ENCODE measurements at places on chromosomes 12 and 14.

GRCh38 chr12:120872487-120872886 is 31.7 kb downstream of the SPPL3 start:
- no peak for DNase-seq

DNA sequence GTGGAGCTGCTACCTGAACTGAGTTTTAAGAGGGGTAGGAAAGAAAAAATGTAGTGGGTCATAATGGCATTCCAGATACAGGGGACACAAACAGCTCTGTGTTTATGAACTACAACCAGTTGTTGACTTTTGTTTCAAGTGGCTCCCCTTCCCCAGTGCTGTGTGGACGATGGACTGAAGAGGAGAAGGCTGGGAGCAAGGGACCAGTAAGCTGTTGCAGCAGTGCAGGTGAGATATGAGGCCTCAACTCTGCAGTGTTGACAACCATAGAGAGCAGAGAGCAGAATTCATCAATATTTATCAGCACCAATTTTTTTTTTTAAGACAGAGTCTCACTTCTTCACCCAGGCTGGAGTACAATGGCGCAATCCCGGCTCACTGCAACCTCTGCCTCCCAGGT is 46.6 kb downstream of the MDM2 start:
- no peak for DNase-seq

GRCh38 chr14:99435327-99435726 is 45.3 kb downstream of the SETD3 start:
- DNase-seq: no peak

DNA sequence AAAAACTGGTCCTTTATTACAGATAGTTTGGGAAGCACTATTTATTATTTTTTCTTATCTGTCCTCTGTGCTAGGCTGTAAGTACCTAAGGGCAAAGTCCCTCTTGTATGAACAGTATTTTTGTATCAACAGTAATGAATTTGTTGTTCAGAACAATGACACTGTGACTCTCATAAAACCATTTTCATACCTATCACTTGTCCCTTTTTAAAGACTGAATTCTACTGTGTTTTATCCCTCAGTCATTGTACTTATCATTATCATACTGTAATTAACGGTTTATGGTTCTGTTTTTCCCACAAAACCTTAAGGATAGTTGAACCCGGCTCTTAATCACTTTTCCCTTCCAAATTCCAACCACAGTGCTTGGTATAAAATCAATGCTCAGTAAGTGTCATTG is 69.4 kb downstream of the SRGAP1 start:
- no peak for DNase-seq

DNA sequence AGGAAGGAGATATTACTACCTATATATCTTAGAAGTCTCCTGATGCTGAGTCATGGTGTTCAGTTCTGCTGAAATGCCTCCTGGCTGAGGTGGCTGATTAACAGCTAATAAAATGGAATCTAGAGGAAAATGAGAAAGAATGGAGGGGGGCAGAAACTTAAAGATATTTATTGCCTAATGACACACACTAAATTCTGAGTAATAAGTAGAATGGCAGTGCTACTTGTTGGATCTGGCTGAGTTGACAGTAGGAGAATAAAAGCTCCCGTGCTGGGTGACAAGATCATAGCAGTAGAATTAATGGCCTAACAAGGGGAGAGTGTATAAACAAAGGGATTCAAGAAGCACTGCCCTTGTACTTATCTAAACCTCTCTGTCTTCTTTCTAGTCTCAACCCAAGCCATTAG is 137.5 kb downstream of the CNTN1 start:
- no peak for DNase-seq

DNA sequence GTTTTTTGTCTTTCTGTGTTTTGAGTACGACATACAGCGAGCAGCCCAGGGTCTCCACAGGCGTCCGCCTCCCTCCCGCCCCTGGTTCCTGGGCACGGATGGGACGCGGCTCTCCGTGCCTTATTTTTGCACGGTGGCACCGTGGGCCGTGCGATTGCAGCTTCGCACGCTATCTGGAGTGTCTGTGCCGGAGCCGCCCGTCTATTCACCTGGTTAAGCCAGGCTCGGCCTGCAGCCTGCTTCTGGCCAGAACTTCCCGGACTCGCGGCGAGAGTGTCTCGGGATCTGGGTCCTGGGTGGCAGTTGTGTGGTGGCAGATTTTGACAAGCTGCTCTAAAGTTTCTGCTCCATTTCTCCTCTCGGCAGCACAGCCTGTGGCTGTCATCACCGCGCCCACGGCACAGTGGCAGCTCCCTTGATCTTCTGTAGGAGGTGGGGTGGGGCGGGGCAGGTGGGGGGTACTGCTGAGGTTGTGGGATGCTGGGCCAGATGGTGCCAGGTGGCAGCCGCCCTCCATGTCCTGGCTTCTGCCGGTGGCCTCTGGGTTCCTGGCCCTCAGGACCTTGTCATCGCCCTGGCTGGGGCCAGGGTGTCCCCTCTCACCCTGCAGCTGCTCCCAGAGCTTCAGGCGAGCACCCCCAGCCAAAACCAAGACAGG is 2.9 kb downstream of the MMP17 start:
- DNase-seq: no peak

DNA sequence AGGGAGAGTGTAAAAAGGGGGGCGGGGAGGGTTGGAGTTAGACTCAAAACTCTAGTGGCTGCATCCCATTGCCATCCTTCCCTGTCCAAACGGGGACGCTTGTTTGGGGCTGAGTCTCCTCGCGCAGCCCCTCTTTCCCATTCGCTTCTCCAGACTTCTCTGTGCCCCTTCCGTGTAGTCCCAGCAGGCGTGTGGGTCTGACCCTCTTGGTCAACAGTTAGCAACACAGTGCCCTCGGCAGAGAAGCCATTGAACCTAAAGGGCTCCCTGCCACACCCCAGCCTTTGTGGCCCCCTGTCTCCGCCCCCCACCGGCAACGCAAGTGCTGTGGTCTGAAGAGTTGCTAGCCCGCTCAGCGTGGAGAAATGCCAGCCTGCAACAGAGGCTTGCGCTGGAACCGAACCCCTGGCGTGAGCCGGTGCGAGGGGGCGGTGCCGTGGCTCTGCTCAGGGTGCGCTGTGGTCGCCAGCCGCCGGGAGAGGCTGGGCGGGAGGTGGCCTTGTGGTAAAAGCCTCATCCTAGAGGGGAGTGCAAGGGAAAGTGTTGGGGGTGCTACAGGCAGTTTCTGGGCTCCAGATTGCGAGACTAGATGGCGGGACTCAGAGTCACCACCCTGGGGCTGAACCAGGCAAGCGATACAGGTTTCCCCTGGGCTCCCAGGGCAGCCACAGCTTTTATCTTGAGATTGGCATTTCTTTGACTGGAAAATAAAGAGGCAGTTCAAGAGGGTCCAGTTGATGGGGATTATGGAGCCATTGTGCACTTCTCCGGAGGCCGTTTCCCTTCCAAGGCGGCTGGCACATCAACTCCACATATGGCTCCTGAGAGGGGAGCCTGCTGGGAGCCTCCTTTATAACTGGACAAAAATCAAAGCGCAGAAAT is 2.1 kb downstream of the PLXNC1 start:
- peak; percentile 44 for DNase-seq

DNA sequence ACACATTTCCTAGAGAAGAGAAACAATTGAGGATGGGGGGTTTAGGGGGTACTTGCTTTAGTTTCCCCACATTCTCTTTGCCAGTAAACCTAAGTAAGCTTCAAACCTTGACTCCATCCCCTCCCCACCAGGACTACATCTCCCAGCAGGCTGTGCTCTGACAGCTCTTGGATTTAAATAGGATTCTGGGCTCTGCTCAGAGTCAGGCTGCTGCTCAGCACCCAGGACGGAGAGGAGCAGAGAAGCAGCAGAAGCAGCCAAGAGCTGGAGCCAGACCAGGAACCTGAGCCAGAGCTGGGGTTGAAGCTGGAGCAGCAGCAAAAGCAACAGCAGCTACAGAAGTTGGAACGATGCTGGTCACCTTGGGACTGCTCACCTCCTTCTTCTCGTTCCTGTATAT is 20.6 kb downstream of the RDH12 start:
- peak; percentile 27 for DNase-seq

GRCh38 chr14:84180336-84180735 is 1349.6 kb upstream of the FLRT2 start:
- DNase-seq: no peak

- no peak for DNase-seq
Measured at GRCh38 chr12:104457746-104458693, 1.3 kb downstream of the CHST11 start.

DNA sequence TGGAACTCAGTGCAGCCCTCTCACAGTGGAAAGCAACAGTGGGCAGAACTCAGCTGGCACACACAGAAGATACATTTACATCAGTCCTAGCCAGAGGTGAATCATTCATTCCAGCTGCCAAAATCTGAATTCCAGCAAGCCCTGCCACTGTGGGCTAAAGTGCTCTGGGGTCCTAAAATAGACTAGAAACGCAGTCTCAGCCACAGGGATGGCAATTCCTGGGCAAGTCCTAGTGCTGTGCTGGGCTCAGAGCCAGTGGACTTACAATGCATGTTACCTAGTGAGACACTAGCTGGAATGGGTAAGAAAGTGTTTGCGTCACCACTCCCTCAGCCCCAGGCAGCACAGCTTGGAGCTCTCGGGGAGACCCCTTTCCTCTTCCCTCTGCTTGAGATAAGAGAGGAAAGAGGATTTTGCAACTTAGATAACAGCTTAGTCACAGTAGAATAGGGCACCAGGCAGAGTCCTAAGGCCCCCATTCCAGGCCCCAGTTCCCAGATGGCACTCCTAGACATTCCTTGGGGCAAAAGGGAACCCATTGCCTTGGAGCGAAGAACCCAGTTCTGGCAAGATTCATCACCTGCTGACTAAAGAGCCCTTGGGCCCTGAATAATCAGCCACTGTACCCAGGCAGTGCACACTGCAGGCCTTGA is 592.9 kb downstream of the FSCB start:
- DNase-seq: no peak

- DNase-seq: no peak
Measured at GRCh38 chr12:123671876-123672275, 963 bp downstream of the TCTN2 start.

- no peak for DNase-seq
Measured at GRCh38 chr12:8519171-8519570, 5.9 kb downstream of the CLEC4D start.

GRCh38 chr14:69439521-69440270 is 41.2 kb downstream of the SLC39A9 start:
- DNase-seq: no peak

DNA sequence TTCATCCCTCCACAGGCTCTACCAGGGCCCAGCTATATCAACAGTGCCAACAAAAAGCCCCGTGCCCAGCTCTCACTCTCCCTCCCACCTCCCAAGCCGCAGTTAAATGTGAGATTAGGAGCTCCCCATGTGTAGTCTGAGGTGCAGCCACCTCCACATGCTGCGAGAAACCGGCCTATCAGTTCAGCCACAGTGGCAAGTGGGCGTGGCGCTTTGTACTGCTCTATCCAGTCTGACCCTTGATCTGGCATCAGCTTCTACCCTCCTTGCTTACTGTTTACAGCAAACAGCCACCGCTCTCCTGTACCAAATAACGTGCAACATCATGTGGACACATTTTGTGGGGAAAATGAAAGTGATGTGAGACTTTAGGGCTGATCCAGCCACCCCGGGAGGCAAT is 1.7 kb downstream of the PLEK2 start:
- no peak for DNase-seq

GRCh38 chr12:132488127-132489077 is 1.5 kb upstream of the FBRSL1 start:
- no peak for DNase-seq

DNA sequence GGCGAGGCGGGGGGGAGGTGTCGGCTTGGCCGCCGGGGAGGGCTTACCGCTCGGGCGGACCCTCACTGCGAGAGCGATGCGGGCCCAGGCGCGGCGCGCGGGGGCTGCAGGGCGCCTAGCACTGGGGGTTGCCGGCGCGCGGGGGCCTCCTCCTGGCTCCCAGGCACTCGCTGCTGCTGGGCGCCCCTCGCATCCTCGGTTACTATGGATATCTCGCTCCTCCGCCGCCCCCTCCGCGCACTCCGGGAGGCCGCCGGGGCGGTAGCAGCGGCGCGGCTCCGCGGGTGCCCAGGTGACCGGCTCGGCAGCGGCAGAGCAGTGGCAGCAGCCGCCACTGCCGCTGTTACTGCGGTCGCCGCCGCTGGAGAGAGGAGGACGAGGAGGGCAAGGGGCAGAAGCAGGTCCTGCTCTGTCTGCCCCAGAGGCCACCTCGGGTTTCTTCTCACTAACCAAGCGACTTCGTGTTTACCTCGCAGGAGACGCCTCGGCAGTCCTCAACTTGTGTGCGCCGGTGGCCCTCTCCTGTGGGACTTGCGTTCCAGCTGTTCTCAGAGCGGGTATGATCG is 250.1 kb downstream of the APAF1 start:
- DNase-seq: peak; percentile 50

GRCh38 chr12:94099632-94100031 is 48.7 kb upstream of the PLXNC1 start:
- DNase-seq: peak; percentile 67

- no peak for DNase-seq
Measured at GRCh38 chr12:28104903-28105864, 85.1 kb upstream of the CCDC91 start.

DNA sequence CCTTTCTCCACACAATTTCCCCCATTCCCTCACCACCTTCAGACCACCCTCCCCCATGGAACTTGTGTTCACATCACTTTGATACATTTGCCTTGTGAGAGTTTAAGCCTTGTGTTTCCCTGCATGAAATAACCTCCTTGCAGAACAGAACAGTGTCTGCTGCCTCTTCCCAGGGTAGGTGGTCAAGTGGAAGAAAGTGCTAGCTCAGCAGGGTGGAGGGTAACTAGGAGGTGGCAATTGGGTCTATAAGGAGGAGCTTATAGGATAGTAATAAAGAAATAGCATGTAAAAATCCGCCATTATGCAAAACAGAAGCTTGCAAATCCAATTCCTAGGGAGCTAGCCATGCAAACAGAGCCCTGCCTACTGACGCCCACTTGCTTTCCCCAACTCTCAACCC is 13.9 kb upstream of the KRT8 start:
- DNase-seq: no peak

- no peak for DNase-seq
Measured at GRCh38 chr12:97425380-97425779, 37.2 kb upstream of the RMST start.

DNA sequence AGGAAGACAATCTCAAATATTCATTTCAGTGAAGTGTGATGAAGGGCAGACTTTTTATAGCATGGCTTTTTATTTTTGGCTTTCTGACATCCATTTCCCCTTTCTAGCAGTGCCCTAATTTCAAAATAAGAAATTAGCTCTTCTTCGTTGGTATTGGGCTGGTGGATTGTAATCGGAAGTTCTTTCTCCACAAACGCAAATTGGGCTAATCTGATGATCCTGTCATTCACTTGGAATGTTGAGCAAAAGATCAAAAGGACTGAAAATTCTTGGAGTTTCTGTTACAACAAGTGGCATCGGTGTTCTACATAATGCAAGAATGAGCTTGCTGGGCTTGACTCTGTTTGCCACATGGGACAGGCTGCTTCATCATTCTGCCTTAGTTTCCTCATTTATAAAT is 1182.8 kb downstream of the FLRT2 start:
- DNase-seq: no peak

GRCh38 chr14:71387753-71388152 is 480.5 kb downstream of the PCNX1 start:
- DNase-seq: no peak

Data from NCI-H2227 treated with DMSO at 0.1 percent for 48 hours (cell line).